ENCODE measurements at places on chromosomes 16 and 17.

DNA sequence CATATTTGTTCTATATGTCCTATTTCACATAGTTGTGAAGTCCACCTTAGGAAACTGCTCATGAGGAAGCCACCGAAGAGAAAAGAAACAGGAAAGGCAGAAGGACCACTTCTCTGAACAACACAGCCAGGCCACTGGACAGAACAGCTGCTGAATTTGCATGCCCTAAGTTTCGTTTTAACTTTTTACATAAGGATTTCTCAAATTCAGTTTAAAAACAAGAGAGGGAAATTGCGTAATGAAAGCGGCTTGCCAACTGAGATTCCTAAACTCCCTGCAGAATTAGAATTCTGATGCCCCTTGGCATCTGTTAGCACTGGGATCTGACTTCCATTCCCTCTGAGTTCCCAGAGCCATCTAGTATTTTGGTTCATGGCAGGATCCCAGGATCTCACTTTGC is 5.0 kb upstream of the CCL8 start:
- DNase-seq: peak; percentile 98

GRCh38 chr17:62891659-62892058 is 74.4 kb upstream of the TANC2 start:
- DNase-seq: no peak

DNA sequence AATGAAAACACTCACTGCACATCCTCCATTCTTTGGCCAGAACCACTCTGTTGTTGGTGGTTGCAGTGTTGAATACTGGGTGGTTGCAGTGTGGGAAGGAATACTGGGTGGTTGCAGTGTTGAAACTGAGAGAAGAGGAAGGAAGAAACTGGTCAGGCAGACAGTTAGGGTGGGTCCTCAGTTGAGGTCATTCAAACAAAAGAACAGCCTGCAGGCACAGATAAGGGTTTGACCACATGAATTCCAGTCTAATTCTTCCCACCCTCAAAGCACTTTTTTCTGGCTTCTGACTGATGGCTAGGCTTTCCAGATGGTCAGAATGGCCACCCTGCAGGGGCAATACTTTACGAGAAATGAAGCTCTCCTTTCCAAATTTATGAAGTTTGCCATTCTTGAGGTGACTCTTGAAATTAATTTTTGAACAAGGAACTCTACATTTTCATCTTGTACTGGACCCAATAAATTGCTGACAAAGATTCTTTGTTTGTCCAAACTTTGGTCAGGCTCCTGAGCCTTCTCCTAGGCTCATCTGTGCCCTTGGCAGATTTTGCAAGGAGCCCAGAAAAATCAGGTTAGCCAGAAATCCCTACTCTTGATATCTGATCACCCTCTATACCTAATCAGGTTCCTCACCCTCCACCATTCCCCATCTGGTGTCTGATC is 596.6 kb upstream of the CDH5 start:
- DNase-seq: no peak

DNA sequence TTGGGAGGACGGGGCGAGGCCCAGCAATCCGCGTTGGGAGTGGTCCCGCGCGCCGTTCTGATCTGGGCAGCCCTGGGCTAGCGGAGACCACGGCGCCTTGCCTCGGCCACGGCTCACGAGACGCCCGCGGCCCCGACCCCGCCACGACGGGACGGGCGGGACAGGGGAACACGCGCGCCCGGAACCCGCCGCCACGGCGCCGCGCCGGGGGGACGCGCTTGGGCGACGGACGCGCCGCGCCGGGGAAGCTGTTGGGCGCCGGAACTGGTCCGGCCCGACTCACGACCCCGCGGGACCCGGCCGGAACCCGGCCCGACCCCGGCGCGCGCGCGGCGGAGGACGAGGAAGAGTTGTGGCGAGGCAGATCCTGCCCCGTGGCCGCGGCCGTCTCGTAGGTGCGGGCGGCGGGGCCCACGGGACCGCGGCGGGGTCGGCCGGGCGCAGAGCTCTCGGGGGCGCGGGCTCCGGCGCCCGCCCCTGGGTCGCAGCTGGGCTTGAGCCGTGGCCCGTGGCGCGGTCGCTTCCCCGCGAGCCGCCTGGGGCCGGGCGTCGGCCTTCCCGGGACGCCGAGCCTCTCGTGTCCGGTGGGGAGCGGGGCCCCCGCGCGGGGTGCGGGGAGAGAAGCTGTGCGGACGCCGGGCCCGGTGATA is at the start of gene ACSF3:
ACSF3 (plus strand) TSS at position 251 of the 650 bp plus-strand sequence. CDS start 6,830 bp downstream, outside the sequence.
- peak; percentile 62 for DNase-seq

GRCh38 chr16:74991593-74992403 is 6.9 kb upstream of the WDR59 start:
- no peak for DNase-seq

GRCh38 chr17:32461853-32462617 is 17.7 kb downstream of the PSMD11 start:
- DNase-seq: peak; percentile 67
